ENCODE measurements at places on chromosomes 3 and 15. TPM values are rescaled to one million over a fixed set of nuclear protein-coding genes. Genes with fewer than 3 reads are reported as not detected.

Gene CCDC66
- total RNA-seq = 21.1 TPM

DNA sequence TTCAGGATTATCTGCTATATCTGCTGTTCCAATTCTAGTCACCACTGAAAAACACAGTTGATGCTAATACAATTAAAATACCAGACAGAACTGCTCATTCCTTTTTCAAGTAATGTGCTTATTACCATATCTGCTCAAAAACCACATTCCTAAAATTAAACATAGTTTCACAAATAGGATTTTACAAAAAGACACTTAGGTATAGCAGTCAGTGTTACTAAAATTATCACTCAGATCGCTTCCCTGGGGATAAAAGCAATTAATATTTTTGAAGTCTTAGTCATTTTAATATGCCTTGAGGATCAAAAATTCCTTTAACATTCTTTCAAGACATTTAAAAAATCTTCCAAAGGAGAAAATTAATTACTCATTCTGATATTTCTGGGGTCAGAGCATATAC lies 71.5 kb downstream of the RAD18 start:
- peaks cover 42% of the 10 kb centered on the region for H3K36me3 ChIP-seq
- no peaks in the 10 kb centered on the region for H3K27me3 ChIP-seq
- DNase-seq = no peak
- no peak overlapping the region for H3K27ac ChIP-seq

GRCh38 chr3:125552401-125552800 lies 32.4 kb upstream of the SNX4 start:
- no peaks in the 10 kb centered on the region for H3K27me3 ChIP-seq
- no peak for DNase-seq
- no peak overlapping the region for H3K27ac ChIP-seq
- H3K4me3 ChIP-seq = no peak overlapping the region
- peaks cover 14% of the 10 kb centered on the region for H3K36me3 ChIP-seq

GRCh38 chr3:46865031-46865507 lies 1.8 kb upstream of the MYL3 start:
- DNase-seq = no peak
- H3K36me3 ChIP-seq = no peaks in the 10 kb centered on the region
- H3K4me3 ChIP-seq = no peak overlapping the region
- no peak overlapping the region for H3K27ac ChIP-seq

- H3K27ac ChIP-seq = no peak overlapping the region
- peaks cover 11% of the 10 kb centered on the region for H3K4me1 ChIP-seq
- H3K36me3 ChIP-seq = peaks cover 16% of the 10 kb centered on the region
- H3K4me3 ChIP-seq = no peak overlapping the region
Observed at GRCh38 chr3:170247875-170248274, 25.7 kb downstream of the PRKCI start.

Data from activated CD8-positive, alpha-beta T cell treated with anti-CD3 and anti-CD28 coated beads for 36 hours (primary cell).